GOT3 (cell line): ENCODE measurements at places on chromosomes 3 and 15.

- DNase-seq, result no peak
Measured at GRCh38 chr3:65653731-65654130, 385.0 kb downstream of the MAGI1 start.

- no peak for DNase-seq
Measured at GRCh38 chr3:194640829-194641228, 7.6 kb upstream of the TMEM44 start.

GRCh38 chr15:37678124-37678523 is 256.3 kb upstream of the TMCO5A start:
- DNase-seq, result no peak

- DNase-seq, result no peak
Measured at GRCh38 chr15:72872066-72872845, 88.7 kb upstream of the ADPGK start.

GRCh38 chr3:172776049-172776717 is 25.7 kb downstream of the ECT2 start:
- DNase-seq, result no peak

GRCh38 chr15:60809375-60809774 is 330.4 kb upstream of the ICE2 start:
- DNase-seq, result no peak
